ENCODE measurements at places on chromosomes 2 and 18.

DNA sequence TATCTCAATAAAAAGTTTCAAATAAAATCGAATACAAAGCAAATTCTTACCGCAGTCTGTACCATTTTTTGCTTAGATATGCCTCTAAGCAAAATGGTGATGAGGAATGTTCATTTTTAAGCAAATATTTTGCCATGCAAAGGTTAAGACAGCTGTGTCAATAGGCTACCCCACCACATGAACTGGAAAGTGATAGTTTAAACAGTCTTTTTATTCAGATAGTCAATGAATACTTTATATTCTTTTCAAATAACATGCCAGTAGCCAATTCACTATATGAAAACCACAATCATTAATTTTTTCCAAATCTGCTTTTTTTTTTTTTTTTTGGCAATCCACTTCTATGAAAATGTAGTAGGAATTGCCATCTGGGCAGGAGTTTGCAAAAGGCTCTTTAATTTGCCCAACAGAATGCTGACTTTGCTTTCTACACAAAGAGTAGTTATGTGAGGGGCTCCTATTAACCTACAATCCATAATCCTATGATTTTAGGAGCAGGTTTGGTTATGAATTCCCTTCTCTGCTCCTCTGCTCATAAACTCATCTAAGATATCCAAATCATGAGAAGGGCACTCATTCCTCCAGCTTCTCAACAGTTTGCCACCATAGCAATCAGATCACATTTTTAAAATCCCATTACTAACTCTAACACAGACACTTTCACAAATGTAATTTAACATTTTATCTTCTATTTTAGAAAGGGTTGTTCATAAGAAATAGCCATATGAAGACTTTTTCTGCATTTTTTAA lies 69.2 kb downstream of the SLC40A1 start:
- no peak for ATAC-seq

DNA sequence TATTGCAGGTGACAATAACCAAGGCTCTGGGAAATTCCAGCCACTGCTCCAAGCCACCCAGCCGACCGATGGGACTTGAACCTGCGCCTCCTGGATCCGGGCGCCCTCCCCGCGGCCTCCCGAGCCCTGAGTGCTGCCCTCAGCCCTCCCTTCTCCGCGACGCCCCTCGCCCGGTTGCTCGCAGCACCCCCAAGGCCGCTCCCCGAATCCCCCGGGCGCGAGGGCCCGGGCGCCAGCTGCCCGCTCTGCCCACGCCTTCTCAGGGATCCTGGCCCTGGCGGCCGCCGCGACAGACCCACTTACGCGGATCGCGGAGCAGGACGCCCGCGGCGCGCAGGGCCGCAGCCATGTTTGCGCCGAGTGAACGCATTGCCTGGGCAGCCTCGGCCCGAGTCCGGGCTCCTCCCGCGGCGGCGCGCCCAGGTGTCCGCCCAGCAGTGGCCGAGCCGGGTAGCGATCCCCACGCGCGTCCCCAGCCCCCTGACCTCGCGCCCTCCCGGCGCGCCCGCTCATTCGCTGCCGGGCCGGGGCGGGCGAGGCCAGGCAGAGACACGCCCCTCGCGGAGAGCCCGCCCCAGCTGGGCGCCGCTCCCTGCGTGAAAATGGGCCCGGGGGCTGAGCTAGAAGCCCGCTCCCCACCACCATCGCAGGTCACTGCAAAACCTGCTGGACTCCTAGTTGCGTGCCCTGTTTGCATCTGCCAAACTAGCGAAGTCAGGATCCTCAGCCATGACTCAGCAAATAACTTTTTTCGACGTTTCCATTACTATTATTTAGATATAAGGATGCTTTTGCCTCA lies at the start of gene FECH:
TSS of gene FECH (minus strand) at position 452 of the 799 bp plus-strand sequence. CDS start at position 370, 82 bp downstream.
- peak; percentile 97 for ATAC-seq

DNA sequence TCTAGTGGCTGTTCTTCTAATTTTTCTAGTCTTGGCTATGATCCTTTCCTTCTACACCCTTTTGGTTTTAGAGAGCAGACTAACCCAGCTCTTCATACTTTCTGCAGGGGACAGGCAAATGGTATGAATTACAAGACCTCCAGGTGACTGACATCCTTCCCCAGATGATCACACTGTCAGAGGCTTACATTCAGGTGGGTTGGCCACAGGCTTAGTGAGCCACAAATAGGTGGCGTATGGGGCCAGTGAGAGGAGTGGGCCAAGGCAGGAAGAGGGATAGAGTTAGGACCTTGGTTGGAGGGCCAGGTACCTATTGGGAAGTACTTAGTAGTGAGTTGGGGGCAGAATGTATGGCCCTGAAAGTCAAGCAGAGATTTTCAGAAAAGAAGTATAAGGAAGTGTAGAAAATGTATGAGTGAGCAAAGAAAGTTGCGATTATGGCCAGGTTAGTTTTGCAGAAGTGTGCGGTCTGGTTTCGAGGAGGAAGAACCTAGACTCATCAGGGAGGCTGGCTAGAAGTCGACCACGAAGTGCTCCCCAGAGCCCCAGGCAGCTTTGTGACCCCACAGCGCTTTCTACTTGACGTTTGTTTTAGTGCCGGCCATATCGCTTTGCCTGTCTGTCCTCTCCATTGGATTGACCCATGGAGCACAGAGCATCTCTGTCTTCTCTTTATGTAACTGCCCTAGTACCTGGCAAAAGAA lies 20.0 kb downstream of the SFTPB start:
- peak; percentile 99 for ATAC-seq

GRCh38 chr18:58998401-58999203 lies 133.9 kb downstream of the ZNF532 start:
- ATAC-seq = peak; percentile 91

DNA sequence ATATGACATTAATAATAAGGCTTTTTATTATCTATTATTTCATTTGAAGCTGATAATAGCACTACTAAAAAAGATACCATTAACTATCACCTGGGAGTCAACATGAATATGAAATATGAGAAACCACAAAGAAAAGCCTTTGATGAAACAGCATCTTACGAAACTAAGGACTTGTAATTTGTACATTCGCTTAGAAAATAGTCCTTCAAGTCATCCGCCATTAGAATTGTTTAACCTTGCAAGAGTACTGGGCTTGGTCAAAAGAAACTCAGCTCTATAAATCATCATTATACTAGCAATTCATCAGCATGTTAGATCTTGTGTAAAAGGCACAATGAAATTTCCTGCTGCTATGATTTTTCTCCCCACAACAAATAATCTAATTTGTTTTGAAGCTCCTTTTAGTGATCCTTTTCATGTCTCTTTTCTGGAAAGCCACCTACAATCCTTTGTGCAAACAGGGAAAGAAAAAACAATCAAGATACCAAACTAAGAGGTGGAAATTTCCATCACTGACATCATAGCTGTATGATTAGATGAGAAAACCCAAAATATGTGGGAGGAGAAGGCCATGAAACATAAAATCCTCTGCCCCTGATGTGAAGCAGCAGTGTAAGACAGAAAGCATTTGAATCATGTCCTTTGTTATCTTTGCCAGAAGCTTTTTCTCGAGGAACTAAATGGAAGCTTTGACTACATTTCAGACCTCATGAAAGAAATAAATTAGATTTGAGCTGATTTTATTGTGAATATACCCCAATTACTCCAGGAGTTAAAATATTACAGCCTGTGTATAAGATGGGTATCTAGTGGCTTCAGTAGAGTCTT lies 31.2 kb downstream of the SCN9A start:
- no peak for ATAC-seq

- no peak for ATAC-seq
These were observed 65.8 kb downstream of the RTN4 start for GRCh38 chr2:54984476-54984875.

- no peak for ATAC-seq
These were observed 83.1 kb upstream of the BZW1 start for GRCh38 chr2:200728630-200729029.

DNA sequence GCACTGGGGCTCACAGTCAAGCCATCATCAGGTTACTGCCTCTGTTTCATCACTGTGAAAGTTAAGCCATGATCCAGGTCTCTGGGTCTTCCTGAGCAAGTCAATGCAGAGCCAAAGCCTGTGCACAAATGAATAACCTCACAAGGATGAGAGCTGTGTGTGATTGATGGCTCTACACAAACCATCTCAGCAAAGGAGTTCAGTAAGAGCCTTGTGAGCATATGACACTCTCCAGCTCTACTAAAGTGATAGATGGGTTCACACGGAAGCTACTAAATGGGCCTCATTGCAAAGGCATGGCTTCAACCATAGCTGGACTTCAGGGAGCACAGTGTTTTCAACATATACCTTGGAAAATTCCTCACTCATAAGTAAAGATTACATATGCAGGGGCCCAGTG lies 101.5 kb downstream of the AFF3 start:
- no peak for ATAC-seq

GRCh38 chr2:60994131-60994530 lies 23.4 kb upstream of the PEX13 start:
- ATAC-seq = no peak

DNA sequence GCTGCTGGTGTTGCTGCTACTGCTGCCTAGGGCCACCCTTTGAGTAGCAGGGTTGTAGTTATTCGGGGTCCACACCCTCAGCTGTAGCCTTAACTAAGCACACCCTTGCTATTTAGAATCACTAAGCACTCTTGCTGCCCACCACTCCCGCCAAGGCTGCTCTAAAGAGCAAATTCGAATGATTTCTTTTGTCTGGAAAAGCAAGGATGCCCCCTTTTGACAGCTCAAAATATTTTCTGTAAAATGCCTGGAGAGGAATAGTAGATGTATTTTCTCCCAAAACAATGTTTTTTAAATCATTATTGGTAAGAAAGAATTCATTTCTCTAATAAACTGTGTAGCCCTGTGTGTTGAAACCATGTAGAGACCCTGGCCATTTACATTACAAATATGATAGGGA lies 80.8 kb upstream of the PAPOLG start:
- ATAC-seq = no peak

DNA sequence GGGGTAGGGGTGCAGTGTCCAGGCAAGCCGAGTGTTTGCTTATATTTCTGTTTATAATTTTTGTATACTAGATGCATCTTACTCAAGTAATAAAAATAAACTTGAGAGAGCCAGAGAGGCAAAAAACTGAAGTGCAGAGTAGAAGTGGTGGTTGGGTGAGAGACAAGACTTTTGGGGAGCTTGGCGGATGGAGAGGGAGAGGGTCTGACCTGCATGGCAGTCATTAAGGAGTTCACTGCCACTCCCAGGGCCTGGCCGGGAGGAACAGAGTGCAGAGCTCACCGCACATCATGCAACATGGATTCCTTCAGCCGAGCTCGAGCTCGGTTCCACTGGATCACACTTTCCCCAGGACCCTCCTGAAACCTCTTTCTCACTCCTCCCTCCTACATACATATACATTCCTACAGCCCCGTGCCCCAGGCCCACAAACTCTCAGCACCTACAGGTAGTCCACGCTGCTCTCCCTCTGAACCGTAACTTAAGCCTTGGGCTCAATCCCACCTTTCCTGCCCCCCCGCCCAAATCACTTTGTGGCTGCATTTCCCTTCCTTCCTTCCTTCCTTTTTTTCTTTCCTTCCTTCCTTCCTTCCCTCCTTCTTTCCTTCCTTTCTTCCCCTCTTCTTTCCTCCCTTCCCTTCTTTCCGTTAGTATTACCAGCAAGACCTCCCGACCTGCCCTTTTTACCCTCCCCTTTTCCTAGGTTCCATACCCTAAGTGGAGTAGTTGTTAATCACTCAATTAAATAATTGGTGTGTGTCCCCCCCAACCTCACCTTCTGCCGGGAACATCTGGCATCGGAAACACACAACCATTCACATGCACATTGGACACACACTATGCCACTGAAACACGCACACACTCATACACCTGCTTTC lies 37.1 kb upstream of the ATP6V1B1 start:
- ATAC-seq = no peak

DNA sequence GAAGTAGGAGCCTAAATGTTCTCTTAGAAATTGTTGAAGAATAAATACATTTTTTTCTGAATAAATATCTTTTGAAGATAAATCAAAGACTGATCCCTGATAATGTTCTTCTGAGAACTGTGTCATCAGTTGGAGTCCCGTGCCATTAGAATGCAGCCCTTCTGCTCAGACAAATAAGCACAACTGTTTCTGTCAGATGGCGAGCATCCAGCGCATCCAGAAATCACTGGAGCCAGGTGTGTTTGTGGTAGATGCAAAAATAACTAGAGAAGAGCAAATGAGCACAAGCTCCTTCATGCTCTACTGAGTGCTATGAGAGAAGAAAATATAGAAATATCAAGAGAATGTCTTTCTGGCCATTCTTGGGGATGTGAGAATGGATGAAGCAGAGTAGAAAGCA lies 573.7 kb downstream of the THSD7B start:
- ATAC-seq = no peak

DNA sequence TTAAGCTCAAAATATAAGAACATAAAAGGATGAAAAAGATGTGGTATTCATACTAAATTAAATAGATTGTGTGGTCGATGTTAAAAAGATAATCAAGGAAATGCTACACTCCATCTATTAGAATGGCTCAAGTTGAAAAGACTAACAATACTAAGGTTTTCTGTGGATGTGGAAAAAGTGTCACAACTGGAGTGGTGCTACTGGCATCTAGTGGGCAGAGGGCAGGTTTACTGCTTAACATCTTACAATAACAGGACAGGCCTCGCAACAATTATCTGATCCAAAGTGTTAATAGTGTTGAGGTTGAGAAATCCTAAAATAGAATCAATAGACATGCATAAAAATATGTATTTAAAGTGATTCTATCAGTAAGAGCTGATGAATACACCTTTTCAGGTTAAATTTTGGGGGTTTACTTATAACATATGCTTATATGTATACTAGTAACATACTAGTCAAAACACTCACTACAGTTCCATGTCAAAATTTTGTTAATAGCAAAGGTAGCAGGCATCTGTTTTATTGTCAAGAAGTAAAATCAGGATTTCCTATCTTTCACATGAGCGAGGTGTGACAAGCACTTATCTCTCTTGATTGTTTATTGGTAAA lies 91.5 kb upstream of the TMEFF2 start:
- no peak for ATAC-seq

DNA sequence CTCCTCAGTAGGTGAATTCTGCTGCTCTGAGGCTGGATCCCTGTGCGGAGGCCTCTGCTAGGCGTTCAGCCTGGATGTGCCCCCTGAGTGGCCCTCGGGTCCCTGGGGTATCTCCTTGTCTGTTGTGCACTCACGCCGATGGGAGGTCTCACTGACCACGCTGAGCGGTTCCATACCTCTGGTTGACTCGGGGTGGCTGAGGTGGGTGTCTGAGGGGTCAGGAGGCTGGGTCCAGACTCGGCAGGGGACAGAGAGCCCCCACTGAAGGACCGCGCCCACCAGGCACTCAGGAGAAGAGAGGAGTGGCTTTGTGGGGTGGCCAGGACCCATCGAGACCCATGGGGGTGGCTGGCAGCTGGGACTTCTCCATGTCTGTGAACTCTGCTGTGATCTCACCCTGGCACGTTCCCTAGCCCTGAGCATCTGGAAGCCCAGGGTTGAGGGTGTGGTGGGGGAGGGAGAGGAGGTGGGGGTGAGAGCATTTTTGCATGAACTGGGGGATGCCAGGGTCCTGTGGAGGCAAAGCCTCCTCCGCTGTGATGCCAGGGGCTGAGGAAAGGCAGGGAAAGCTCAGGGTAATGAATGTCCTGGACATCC lies 53.7 kb downstream of the TWIST2 start:
- ATAC-seq = no peak

DNA sequence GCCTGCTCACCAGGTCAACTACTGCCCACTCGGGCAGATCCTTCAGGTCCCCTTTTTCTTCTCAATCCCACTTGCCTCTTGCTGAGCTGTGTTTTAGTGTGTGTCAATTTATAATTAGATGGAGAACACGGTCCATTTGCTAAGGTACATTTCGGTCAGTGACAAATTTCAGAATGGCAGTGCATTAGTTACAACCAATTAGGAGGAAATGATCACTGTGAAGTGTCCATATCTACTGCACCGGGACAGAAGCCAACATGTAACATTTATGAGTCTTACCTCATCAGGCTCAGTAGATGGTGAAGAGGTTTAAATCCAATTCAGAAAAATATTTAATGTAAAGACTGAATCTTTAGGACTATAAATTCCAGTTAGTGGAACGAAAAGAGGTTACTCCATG lies 47.7 kb downstream of the CMPK2 start:
- no peak for ATAC-seq

All from stimulated activated memory B cell treated with anti-CD40 and anti-IgM and Interleukin-4, amounts not matched to agents 10 μg/mL and 1 μg/mL and 100 μg/mL, for 72 hours (primary cell).